PC-9 (cell line): ENCODE measurements at places on chromosomes 1 and 21. TPM values are rescaled to one million over a fixed set of nuclear protein-coding genes. Genes with fewer than 3 reads are reported as not detected.

Gene SLC16A4
- total RNA-seq: 24.6 and 32.7 TPM in 2 replicates

Gene GUCA2B
- not detected in 2 replicates for total RNA-seq

DNA sequence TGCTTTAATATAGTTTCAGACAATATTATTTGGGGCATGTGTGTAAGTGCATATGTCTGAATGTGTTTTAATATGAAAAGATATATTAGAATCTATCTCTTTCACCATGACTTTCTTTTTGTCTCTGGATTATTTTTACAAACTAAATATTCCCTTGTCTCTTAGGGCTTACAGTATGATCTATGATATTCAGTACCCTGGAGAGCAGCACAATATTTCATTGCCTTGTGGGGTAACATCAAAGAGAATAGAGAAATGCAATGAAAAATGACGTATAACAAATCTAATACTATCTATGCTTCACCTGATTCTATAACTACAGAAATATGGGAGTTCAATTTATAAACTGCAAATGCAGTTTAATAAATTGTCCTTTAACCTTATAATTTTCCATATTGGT is 2084.5 kb downstream of the MRPL39 start:
- no peaks in the 10 kb centered on the region for H3K36me3 ChIP-seq
- H3K4me3 ChIP-seq: no peak overlapping the region
- no peak for DNase-seq
- H3K27ac ChIP-seq: no peak overlapping the region

Gene KCND3
- not detected in 2 replicates for total RNA-seq

DNA sequence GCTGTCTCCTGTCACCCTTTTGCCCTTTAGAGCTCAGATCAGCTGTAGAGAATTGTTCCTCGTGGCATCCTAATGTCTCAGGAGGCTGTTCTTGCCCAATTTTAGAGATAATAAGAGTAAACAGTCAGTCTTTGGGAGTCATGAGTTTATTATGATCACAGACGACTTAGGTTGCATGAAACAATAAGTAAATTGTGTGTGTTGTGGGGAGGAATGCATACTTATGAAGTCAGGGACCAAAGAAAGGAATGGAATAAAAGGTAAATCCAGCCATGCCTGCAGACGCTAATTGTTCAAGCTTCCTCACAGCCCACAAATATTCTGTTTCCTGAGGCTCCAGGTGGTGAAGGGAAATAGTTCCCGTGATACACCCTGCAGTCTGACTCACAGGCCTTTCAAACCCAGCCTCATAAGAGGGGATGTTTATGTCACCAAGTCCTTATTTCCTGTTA is 897 bp downstream of the EPHX4 start:
- no peaks in the 10 kb centered on the region for H3K27me3 ChIP-seq
- H3K27ac ChIP-seq: peak overlapping the region; percentile 66
- peaks cover 22% of the 10 kb centered on the region for H3K4me1 ChIP-seq
- peak; percentile 93 for DNase-seq

GRCh38 chr1:218813237-218813636 is 360.4 kb upstream of the LYPLAL1 start:
- DNase-seq: no peak
- no peak overlapping the region for H3K27ac ChIP-seq
- H3K4me3 ChIP-seq: no peak overlapping the region
- no peaks in the 10 kb centered on the region for H3K36me3 ChIP-seq
- H3K4me1 ChIP-seq: no peaks in the 10 kb centered on the region

GRCh38 chr21:31892686-31893085 is 19.9 kb downstream of the HUNK start:
- no peaks in the 10 kb centered on the region for H3K4me1 ChIP-seq
- H3K36me3 ChIP-seq: no peaks in the 10 kb centered on the region
- DNase-seq: no peak

DNA sequence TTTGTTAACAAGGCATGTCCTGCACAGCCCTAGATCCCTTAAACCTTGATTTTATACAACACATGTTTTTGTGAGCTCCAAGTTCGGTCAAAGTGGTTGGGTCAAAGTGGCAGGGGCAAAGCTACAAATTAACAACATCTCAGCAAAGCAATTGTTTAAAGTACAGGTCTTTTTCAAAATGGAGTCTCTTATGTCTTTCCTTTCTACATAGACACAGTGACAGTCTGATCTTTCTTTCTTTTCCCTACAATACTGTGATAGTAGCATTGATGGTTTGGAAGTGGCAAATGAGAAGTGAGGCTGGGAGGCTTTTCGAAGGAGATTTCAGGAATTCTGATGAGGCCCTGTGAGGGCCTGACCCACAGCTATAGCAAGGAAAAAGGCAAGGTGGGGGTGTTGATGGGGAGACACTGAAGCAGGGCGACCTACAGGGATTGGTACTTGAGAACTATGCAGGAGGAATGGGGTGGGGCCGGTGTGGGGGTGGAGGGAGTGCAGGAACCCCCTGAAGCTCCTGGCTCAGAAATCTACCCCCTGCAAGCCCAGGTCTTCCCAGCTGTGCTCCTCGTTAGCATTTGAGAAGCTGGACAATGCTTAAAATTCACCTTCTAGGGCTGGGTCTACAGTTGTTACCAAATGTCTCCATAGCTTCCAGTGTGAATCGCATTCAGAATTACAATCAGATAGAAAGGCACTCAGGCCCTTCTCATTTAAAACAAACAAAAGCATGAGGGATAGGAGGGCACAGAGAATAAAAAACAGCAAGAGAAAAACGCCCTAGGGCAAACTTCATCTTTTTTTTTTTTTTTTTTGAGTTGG is 102.6 kb upstream of the PPM1J start:
- H3K27ac ChIP-seq: no peak overlapping the region
- no peaks in the 10 kb centered on the region for H3K36me3 ChIP-seq
- H3K4me1 ChIP-seq: peaks cover 15% of the 10 kb centered on the region
- no peak overlapping the region for H3K4me3 ChIP-seq
- H3K27me3 ChIP-seq: no peaks in the 10 kb centered on the region
- no peak for DNase-seq

DNA sequence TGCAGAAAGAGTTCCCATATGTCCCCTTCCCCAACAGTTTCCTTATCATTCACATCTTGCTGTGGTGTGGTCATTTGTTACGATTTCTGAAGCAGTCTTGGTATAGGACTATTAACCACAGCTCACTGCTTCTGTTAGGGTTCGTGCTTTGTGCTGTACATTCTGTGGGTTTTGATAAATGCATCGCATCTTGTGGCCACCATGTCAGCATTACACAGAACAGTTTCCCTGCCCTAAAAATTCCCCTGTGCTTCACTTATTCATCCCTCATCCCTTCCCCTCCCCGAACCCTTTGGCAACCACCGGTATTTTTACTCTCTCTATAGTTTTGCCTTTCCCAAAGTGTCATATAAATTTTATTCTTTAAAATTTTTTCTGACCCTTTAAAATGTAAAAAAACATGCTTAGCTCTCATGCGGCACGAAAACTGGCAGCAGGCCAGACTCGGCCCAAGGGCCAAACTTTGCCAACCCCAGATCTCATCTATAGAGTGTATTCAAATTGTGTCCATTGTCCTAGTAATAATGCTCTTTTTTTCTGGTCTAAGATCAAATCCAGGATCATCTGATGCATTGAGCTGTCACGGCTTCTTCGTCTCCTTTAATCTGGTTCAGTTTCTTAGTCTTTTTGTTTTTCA is 78.2 kb downstream of the SIM2 start:
- DNase-seq: no peak
- H3K27ac ChIP-seq: no peak overlapping the region
- H3K36me3 ChIP-seq: no peaks in the 10 kb centered on the region
- H3K4me1 ChIP-seq: no peaks in the 10 kb centered on the region; the same call in 1 of the 2 replicates
- H3K4me3 ChIP-seq: no peak overlapping the region

Gene KRTAP19-1
- total RNA-seq: not detected in 2 replicates

Gene AGT
- total RNA-seq: not detected in 2 replicates

DNA sequence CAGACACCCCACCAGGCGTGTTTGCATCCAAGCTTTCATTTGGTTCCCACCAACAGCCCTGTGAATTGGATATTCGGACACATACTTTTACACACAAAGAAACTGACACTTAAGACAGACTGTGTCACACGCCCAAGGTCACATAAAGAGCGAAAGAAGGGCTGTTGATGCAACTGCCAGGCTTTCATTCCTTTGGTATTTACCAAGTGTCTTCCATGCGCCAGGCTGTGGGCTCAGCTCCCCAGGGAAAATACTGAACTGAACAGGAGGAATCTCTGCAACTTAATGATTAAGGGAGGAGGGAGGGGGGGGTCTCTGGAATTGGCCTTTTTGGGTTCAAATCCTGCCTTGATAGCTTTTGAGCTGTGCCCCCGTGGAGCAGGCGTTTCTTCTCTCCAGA is 122.8 kb downstream of the ACTL8 start:
- no peaks in the 10 kb centered on the region for H3K27me3 ChIP-seq
- H3K4me1 ChIP-seq: peaks cover 16% of the 10 kb centered on the region
- H3K27ac ChIP-seq: no peak overlapping the region
- no peak overlapping the region for H3K4me3 ChIP-seq
- DNase-seq: no peak

DNA sequence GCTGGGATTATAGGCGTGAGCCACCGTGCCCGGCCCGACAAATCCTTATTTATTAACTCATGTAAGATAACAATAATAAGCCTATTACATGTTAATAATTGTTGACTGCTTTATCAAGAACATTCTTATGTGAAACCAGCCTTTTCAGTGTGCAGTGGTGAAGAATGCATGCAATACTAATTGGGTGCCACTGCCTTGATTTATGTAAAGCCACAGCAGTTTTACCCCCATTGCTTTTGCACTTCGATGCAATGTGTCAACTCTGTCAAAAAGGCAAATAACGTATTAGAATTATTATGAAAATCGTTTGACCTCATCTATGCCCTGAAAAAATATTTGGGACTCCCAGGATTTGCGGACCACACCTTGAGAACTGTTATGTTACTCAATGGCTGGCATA is 18.3 kb downstream of the NPR1 start:
- no peak overlapping the region for H3K4me3 ChIP-seq
- peaks cover 33% of the 10 kb centered on the region for H3K4me1 ChIP-seq
- H3K27me3 ChIP-seq: no peaks in the 10 kb centered on the region
- H3K27ac ChIP-seq: peak overlapping the region; percentile 38; the same call in 1 of the 2 replicates
- DNase-seq: no peak

- peaks cover 25% of the 10 kb centered on the region for H3K4me1 ChIP-seq
- DNase-seq: peak; percentile 94
- peak overlapping the region; percentile 94 for H3K27ac ChIP-seq
- H3K27me3 ChIP-seq: no peaks in the 10 kb centered on the region
Measured at GRCh38 chr1:53326088-53326597, 1.7 kb downstream of the LRP8 start.

Gene ODR4
- total RNA-seq: 13.7 and 19.6 TPM in 2 replicates

DNA sequence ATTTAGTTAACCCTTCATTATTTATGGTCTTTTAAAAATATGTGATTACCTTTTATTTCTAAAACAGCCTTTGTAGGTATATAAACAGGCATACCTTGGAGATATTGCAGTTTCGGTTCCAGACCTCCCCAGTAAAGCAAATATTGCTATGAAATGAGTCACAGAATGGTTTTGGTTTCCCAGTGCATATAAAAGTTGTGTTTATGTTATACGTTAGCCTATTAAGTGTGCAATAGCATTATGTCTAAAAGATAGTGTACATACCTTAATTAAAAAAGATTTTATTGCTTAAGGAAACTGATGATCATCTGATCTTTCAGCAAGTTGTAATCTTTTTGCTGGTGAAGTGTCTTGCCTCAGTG is 44.1 kb downstream of the XCL2 start:
- peak overlapping the region; percentile 52 for H3K27ac ChIP-seq
- H3K4me1 ChIP-seq: peaks cover 15% of the 10 kb centered on the region; the same call in 1 of the 2 replicates
- H3K36me3 ChIP-seq: no peaks in the 10 kb centered on the region
- H3K27me3 ChIP-seq: no peaks in the 10 kb centered on the region
- DNase-seq: peak; percentile 65

DNA sequence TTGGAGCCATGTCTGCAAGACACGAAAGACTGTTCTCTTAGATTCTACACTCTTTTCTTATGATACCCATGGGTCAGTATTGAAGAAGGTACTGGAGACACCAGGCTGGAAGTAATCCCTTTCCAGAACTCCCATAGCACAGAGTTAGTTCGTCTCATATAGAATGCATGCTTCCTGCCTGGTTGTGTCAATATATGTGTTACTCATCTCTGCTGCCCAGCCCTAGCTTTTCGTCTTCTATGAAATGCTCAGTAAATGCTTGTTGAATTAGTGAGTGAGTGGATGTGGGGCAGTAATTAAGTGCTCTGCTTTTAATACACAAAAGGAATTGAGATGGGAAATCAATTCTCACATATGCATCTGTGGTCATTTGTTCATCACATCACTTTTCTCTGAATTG is 32.1 kb downstream of the ADCY10 start:
- no peaks in the 10 kb centered on the region for H3K4me1 ChIP-seq
- DNase-seq: no peak
- no peak overlapping the region for H3K4me3 ChIP-seq
- no peak overlapping the region for H3K27ac ChIP-seq
- no peaks in the 10 kb centered on the region for H3K36me3 ChIP-seq

- no peak for DNase-seq
- 0 out of 2 replicates have a peak overlapping the region, but pooled peaks have one; percentile 44 for H3K4me3 ChIP-seq
- H3K4me1 ChIP-seq: peaks cover 46% of the 10 kb centered on the region
- no peaks in the 10 kb centered on the region for H3K27me3 ChIP-seq
- peaks cover 20% of the 10 kb centered on the region for H3K36me3 ChIP-seq
Measured at GRCh38 chr1:37851782-37852210, 7.6 kb downstream of the MTF1 start.

GRCh38 chr1:119582801-119583200 is 65.3 kb downstream of the ZNF697 start:
- no peaks in the 10 kb centered on the region for H3K36me3 ChIP-seq
- DNase-seq: peak; percentile 49
- H3K4me1 ChIP-seq: no peaks in the 10 kb centered on the region; the same call in 1 of the 2 replicates
- H3K4me3 ChIP-seq: no peak overlapping the region
- H3K27me3 ChIP-seq: no peaks in the 10 kb centered on the region
- no peak overlapping the region for H3K27ac ChIP-seq

GRCh38 chr1:25863486-25864262 is 4.4 kb upstream of the AUNIP start:
- H3K4me1 ChIP-seq: no peaks in the 10 kb centered on the region; the same call in 1 of the 2 replicates
- no peak overlapping the region for H3K27ac ChIP-seq
- H3K36me3 ChIP-seq: no peaks in the 10 kb centered on the region

DNA sequence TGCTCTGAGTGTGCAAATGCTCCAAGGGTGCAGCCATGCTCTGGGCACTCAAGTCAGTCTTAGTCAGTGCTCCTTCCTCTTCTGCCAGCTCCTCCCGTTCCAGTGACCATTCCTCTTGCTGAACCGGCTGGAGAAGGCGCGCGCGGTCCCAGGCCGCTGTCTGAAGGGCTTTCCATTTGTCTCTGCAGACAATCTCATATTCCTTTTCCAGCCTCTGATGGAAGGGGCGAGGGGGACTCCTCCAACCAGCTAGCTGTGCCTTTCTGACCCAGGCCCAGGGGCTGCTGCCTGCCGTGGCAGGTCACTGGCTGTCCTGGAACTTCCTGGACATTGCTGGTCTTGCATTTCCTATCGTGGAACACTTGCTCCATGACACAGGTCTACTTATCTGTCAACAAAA is 67.5 kb downstream of the RIPK4 start:
- DNase-seq: no peak
- H3K27me3 ChIP-seq: no peaks in the 10 kb centered on the region
- H3K4me3 ChIP-seq: no peak overlapping the region
- H3K27ac ChIP-seq: no peak overlapping the region

GRCh38 chr21:33121715-33122475 is 52.0 kb downstream of the OLIG1 start:
- no peak for DNase-seq
- peaks cover 93% of the 10 kb centered on the region for H3K27me3 ChIP-seq
- H3K4me1 ChIP-seq: no peaks in the 10 kb centered on the region
- H3K4me3 ChIP-seq: no peak overlapping the region

GRCh38 chr1:56535362-56535761 is 44.0 kb downstream of the PLPP3 start:
- no peaks in the 10 kb centered on the region for H3K27me3 ChIP-seq
- no peak for DNase-seq
- H3K27ac ChIP-seq: no peak overlapping the region
- H3K4me1 ChIP-seq: no peaks in the 10 kb centered on the region
- no peak overlapping the region for H3K4me3 ChIP-seq
- H3K36me3 ChIP-seq: peaks cover 15% of the 10 kb centered on the region; the same call in 1 of the 2 replicates
